ENCODE measurements at places on chromosomes 6 and 20. TPM values are rescaled to one million over a fixed set of nuclear protein-coding genes. Genes with fewer than 3 reads are reported as not detected.

Gene NOTCH4
- total RNA-seq: 125 TPM

DNA sequence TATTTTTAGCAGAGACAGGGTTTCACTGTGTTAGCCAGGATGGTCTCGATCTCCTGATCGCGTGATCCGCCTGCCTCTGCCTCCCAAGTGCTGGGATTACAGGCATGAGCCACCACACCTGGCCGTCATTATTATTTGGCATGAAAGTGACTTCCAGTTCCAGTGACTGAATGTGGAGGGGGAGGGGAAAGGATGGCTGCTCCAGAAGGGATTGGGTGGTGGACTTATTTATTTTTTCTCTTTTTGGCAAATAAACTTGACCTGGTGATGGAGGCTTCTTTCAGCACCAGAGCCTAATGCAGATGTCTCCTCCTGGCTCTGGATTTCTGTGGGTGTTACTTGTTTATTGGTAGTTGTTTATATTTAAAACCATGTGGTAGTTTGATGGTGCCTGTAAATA, 16.9 kb upstream of the SLC22A23 start:
- no peak for DNase-seq
- no peak overlapping the region for H3K4me3 ChIP-seq
- H3K36me3 ChIP-seq: no peaks in the 10 kb centered on the region
- no peaks in the 10 kb centered on the region for H3K4me1 ChIP-seq
- H3K27me3 ChIP-seq: no peaks in the 10 kb centered on the region

Gene C4A
- 146 TPM for total RNA-seq

DNA sequence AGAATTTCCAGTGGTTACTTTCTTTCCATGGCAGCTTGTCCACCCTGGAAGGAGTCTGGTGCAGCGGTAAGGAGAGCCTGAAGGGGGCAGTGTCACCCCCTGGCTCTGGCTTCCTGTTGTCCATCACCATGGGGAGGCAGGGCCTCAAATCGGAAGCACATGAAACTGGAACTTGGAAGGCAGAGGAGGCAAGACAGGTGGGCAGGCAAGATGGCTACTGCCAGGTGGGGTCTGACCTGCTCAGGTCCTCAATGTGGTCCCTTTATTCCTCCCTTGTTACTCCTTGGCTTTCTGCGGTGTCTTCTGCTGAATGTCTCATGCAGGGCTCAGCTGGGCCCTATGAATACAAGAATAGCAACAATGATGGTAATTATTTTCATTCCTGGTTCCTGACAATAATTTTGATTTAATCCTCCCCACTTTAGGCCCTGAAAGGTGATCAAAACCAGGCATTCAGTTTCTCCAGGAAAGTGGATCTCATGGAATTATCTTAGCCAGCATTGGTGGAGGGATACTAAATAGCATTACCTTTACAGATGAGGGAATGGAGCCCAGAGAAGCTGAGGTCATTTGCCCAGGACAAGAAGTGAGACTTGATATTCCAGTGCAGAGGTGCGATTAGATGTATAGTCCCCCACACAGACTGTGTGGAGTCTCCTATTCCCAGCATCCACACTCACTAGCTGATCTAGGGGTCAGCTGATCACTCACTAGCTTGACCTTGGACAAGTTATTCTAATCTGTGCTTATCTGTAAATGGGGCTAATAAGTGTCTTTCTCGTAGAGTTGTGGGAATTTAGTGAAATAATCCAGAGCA, 17.6 kb upstream of the SNAI1 start:
- no peak for DNase-seq
- H3K36me3 ChIP-seq: no peaks in the 10 kb centered on the region
- H3K4me3 ChIP-seq: no peak overlapping the region
- H3K27me3 ChIP-seq: no peaks in the 10 kb centered on the region

DNA sequence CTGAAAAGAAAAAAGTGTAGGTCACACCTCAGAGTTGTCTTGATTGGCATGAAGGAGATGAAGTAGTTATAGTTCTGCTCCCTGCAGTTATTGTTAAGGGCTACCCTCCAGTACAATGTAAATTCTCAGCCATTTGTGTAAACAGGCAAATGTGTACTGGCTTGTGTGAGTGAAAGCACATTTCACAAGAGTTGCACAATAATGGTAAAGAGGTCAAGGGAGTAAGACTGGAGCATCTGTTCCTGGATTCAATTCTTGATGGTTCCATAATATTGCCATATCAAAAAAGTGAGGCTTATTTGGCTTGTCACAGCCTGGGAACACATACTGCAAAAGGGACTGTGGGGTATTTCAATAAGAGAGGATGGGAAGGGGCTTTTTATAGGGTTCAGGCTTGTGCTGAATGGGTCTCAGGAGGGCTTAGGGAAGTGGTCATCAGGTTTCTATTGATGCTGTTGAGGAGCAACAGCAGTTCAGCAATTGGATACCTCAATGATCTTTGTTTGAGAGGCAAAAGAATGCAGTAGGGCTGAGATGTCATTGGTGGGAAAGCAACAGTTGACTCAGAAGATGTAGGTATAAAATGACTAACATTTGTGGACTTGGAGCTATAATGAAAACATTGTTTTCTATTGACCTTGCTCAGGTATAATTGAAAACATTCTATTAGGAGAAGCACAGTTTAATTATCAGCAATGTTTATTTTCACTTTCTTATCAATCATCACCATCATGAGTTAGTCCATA, 402.6 kb downstream of the BCKDHB start:
- H3K27me3 ChIP-seq: no peaks in the 10 kb centered on the region
- DNase-seq: no peak
- H3K4me3 ChIP-seq: no peak overlapping the region
- H3K4me1 ChIP-seq: no peaks in the 10 kb centered on the region
- H3K36me3 ChIP-seq: no peaks in the 10 kb centered on the region
- H3K27ac ChIP-seq: no peak overlapping the region

GRCh38 chr6:47032974-47033765, 9.0 kb downstream of the ADGRF1 start:
- H3K4me3 ChIP-seq: no peak overlapping the region
- H3K4me1 ChIP-seq: peaks cover 36% of the 10 kb centered on the region
- no peaks in the 10 kb centered on the region for H3K27me3 ChIP-seq

Gene SIRPA
- total RNA-seq: 53.4 TPM

Gene TGM3
- 0.46 TPM for total RNA-seq

GRCh38 chr20:36313476-36313875, 7.3 kb downstream of the DLGAP4 start:
- no peak overlapping the region for H3K27ac ChIP-seq
- no peaks in the 10 kb centered on the region for H3K27me3 ChIP-seq
- no peak overlapping the region for H3K4me3 ChIP-seq
- H3K36me3 ChIP-seq: no peaks in the 10 kb centered on the region
- peak; percentile 12 for DNase-seq
- H3K4me1 ChIP-seq: no peaks in the 10 kb centered on the region

DNA sequence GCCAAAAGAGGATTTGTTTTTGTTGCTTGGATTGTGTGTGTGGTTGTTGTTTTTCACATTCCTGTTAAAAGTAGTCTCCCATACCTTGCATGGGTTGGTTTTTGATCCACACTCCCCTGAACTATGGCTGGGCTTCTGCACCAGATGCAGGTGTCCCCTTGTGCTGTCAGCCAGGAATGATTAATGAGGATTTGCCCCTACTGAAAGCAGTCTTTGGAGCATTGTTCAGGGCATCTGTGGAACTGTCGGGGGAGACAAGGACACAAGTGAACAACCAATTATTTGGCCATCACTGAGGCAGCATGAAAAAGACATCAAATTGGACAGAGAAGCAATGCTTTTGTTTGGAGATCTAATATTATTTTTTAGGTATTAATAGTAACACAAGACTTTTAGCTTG, 373.2 kb upstream of the MMS22L start:
- no peak for DNase-seq
- H3K36me3 ChIP-seq: no peaks in the 10 kb centered on the region
- no peak overlapping the region for H3K4me3 ChIP-seq
- H3K4me1 ChIP-seq: no peaks in the 10 kb centered on the region
- H3K27me3 ChIP-seq: no peaks in the 10 kb centered on the region
- no peak overlapping the region for H3K27ac ChIP-seq

- peaks cover 4% of the 10 kb centered on the region for H3K4me1 ChIP-seq
- no peaks in the 10 kb centered on the region for H3K36me3 ChIP-seq
- no peak for DNase-seq
- no peak overlapping the region for H3K4me3 ChIP-seq
Measured at GRCh38 chr6:42555477-42556457, 8.1 kb upstream of the UBR2 start.

DNA sequence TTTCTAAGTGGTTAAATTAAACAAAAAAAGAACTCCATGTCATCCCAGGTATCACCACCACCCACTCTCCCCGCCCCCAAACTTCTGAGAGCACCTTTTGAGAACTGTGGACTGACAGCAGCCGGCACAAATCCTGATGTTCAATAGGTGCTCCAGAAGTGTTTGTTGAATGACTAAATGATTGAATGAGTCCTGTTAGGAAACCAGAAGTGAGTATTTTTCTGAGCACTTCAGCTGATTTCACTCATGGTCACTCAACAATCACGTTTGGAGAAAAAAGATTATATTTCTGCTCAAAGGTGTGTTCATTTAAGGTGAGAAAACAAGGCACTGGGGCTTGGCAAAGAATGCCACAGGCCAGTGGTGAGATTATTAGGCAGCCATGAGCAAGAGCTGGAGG, 6.2 kb upstream of the HNF4A start:
- no peak for DNase-seq
- H3K4me1 ChIP-seq: no peaks in the 10 kb centered on the region

DNA sequence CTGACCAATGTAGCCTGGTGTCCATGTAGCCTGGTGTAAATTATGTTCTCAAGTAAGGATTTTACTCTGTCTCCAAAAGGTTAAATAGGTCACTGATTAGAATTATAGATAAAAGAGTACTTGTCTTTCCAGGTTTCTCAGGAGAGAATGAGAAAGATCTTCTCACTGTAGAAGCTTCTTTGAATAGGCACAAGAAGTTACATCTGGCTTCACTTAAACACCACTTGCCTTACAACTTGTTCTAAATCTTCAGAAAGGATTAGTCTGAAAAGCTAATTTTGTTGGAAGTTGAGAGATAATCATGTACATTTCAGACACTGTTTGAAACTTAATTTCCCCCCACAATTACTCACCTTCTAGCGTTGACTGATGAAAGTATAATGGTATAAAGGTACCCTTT, 275.3 kb downstream of the FARS2 start:
- H3K4me3 ChIP-seq: no peak overlapping the region
- no peak for DNase-seq
- no peak overlapping the region for H3K27ac ChIP-seq
- no peaks in the 10 kb centered on the region for H3K36me3 ChIP-seq

DNA sequence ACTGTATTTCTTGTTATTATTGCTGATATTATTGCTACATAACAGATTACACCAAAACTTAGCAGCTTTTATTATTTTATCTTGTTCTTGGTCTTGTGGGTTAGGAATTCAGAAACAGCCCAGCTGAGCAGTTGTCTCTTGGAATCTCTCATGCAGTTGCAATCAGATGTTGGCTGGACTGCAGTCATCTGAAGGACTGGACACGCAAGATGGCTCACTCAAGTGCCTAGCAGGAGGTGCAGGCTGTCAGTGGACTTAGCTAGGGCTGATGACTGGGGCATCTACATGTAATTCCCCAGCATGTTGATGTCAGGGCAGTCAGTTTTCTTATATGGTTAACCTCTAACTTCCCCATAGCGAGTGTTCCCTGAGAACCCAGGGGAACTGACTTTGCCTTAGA, 128.6 kb upstream of the PLCB4 start:
- no peaks in the 10 kb centered on the region for H3K4me1 ChIP-seq
- H3K27ac ChIP-seq: no peak overlapping the region
- no peaks in the 10 kb centered on the region for H3K36me3 ChIP-seq
- H3K27me3 ChIP-seq: no peaks in the 10 kb centered on the region
- no peak for DNase-seq

DNA sequence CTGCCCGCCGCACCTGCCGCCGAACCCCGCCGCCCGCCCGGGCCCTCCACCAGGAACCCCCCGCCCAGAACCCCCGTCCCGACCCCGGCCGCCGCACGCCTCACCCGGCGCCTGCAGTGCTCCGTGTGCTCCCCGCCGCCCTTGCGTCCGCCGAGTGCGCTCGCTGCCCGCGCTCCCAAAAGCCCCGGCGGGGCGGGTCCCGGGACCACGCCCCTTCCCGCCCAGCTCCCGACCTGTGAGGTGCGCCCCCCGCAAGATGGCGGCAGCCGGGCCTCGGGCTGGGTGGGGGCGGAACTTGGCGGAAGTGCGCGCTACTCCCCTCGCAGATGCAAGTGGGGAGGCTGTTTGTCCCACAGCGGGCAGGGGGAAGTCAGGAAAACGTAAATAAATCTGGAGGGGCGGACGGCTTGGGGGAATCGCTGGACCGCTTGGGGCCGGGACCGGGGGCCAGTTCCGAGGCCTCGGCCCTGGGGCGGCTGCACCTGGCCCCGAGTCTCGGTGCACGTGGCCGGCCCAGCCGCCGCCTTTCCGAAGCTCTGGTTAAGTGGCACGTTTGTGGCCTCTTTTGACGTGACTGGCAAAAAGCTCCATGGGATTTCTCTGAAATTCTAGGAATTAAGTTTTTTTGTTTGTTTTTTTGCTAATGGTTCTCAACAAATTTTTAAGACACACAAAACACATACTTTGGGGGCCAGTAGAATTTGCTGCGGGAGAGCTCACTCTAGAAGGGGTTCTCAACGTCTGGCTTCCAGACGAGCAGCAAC, at the start of gene EZR:
TSS of gene EZR (minus strand) at position 156 of the 764 bp plus-strand sequence. CDS start 1,275 bp downstream, outside the sequence.
- peak within 1 kb of the TSS; percentile 95 for H3K27ac ChIP-seq
- peak; percentile 90 for DNase-seq
- H3K36me3 ChIP-seq: peaks cover 4% of the 10 kb centered on the region
- peak within 1 kb of the TSS; percentile 83 for H3K4me3 ChIP-seq

- H3K27ac ChIP-seq: no peak overlapping the region
- no peak for DNase-seq
- no peaks in the 10 kb centered on the region for H3K36me3 ChIP-seq
- no peak overlapping the region for H3K4me3 ChIP-seq
Measured at GRCh38 chr6:163254341-163254835, 160.1 kb upstream of the QKI start.

Gene SRSF12
- total RNA-seq: 0.89 TPM

GRCh38 chr6:161890832-161891297, 617.0 kb upstream of the AGPAT4 start:
- no peaks in the 10 kb centered on the region for H3K36me3 ChIP-seq
- H3K4me1 ChIP-seq: no peaks in the 10 kb centered on the region
- no peak for DNase-seq
- H3K27me3 ChIP-seq: no peaks in the 10 kb centered on the region
- H3K27ac ChIP-seq: no peak overlapping the region

Gene CD40
- total RNA-seq: 32.5 TPM

Gene CDH22
- total RNA-seq: 0.15 TPM

- no peaks in the 10 kb centered on the region for H3K36me3 ChIP-seq
- no peak overlapping the region for H3K27ac ChIP-seq
- peaks cover 22% of the 10 kb centered on the region for H3K4me1 ChIP-seq
- no peaks in the 10 kb centered on the region for H3K27me3 ChIP-seq
- no peak for DNase-seq
Measured at GRCh38 chr20:22808628-22809027, 224.3 kb upstream of the FOXA2 start.

Gene DACT2
- 4.4 TPM for total RNA-seq

Gene MYL9
- 153 TPM for total RNA-seq

GRCh38 chr20:51702556-51702955, 65.6 kb downstream of the ATP9A start:
- H3K36me3 ChIP-seq: no peaks in the 10 kb centered on the region
- H3K27me3 ChIP-seq: no peaks in the 10 kb centered on the region
- no peaks in the 10 kb centered on the region for H3K4me1 ChIP-seq
- no peak overlapping the region for H3K27ac ChIP-seq

- no peak overlapping the region for H3K27ac ChIP-seq
- no peak overlapping the region for H3K4me3 ChIP-seq
Measured at GRCh38 chr6:37092923-37093727, 76.8 kb upstream of the PIM1 start.
